ENCODE measurements at places on chromosomes 12 and 14.

- no peak for DNase-seq
Observed at GRCh38 chr14:72535485-72535884, 358.4 kb downstream of the DPF3 start.

DNA sequence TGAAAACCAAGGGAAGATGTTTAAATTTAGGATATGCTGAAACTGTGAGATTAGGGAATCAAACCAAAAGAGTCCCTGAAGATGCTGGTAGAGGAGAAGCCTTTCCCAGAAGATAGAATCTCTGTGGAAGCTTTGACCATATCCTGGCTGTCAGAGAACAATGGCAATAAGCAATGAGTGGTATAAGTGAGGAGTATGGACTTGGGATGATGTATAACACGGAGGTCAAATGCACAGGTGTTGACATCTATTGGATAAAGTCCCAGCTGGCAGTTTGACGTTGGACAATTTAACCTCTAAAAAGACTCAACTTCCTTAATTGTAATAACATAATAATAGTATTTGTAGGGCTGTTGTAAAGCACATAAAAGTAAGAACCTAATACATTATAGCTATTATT, 30.1 kb upstream of the CLEC14A start:
- no peak for DNase-seq

GRCh38 chr14:88270776-88271175, 52.3 kb downstream of the KCNK10 start:
- no peak for DNase-seq

- no peak for DNase-seq
Observed at GRCh38 chr12:21989819-21990412, 48.7 kb upstream of the ABCC9 start.

DNA sequence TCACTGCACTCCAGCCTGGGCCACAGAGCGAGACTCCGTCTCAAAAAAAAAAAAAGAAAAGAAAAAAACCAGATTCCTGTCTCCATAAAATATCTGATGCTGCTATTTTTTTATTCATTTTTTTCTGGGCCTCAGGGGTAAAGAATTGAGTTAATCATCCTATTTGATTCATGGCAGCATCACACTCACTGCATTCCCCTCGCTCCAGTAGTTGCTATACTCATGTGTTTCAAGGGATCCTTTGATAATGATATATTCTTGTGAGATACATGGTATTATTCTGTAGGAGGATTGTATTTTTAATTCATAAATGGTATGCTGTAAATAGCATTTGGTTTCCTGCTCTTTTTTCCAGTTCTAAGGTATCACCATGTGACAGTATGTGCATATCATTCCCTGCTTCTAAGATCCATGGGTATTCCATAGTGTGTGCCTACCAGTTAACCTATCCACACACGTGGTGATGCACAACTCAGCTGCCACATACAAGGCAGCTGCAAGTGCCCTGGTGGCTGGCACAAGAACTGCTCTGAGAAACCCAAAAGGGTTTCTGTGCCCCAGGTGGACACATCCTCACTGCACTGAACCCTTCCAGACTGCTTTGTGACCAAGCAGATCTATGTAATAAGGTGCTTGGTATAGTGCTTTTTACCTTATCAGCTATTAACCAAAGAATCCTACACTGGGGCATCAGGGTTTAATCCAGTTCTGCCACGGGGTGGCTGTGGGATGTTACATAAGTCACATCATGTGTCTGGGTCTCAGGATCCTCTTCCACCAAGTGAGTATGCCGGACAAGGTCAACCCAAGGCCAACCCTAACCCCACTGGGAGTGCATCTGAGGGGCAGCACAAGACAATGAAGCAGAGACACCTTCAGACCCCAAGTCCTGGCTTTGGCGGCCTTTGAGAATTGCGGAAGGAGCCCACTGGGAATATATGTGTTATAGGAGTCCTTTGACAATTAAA, 74.6 kb downstream of the ZFP36L1 start:
- DNase-seq: no peak

- no peak for DNase-seq
Observed at GRCh38 chr12:92900941-92901340, 28.2 kb downstream of the EEA1 start.

- no peak for DNase-seq
Observed at GRCh38 chr12:3389986-3390385, 101.0 kb upstream of the PRMT8 start.

DNA sequence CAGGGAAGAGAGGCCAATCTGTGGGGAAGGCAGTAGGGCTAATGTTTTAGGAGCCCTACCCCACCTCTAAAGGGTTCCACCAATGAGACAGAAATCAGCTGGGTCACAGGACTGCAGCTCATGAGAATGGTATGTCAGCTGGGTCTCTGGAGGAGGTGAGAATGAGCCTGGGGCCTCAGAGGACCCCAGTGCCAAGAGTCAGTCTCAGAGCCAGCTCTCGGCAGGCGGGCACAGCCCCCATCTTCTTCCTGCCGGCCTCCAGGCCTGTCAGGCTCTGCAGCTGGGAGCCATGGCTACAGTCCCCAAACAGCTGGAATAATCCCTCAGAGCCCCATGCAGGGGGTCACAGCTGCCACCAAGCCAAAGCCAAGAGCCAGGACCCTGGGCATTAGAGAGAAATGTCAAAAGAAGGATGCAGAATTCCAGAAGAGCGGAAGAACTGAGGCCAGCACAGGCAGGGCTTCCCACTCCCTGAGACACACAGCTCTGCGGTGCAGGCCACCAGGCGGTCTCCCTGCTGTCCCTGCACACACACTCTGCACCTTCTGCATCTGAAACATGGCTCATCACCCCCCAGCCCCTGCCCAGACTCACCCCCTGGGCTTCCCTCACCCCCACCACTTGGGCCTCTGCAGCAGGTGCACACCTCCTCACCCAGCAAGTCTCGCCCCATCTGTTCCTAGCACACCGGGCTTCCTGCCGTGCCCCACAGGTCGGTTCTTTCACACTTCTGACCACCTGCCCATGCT, 26.0 kb downstream of the ITPK1 start:
- no peak for DNase-seq

DNA sequence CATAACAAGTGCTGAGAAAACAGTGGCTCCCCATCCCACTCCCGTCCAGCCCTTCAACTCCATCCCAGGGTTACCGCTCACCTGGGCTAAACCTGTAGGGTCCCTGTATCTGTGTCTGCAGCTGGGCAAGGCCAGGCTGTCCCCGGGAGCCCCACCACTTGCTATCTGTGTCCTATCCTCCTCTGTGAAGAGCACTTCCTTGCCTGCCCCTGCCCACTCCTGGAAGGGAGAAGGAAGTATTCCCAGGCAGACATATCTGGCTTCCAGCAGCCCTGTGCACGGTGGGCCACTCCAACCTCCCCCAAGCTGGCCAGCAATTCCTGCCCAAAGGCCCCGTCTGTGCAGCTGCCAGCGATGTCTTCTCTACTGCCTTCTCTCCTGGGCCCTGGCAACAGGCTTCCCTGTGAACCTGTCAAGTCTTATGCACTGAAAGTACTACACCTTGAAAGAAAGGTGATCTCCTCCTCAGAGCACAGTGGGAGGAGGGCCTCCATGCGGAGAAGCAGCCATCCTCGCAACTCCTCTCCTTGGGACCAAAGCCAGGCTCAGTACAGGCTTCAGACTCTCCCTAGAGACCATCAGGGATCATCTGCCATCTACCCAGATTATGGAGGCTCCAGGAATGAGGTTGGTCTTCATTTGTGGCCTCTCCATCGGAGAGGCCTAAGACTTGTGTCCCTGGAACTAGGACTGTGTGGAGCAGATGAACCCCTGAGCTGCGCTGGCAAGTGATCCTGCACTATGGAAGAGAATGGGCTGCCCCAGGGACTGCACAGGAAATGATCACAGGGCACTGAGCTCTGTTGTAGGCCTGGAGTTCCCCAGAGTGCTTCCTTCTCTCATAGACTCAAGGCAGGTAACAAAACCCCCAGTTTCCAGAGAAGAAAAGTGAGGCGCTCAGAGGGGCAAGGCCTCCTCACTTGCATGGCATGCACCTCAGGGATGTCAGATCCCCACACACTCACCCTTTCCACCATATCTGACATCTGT, 663.6 kb downstream of the BCL11B start:
- DNase-seq: no peak

DNA sequence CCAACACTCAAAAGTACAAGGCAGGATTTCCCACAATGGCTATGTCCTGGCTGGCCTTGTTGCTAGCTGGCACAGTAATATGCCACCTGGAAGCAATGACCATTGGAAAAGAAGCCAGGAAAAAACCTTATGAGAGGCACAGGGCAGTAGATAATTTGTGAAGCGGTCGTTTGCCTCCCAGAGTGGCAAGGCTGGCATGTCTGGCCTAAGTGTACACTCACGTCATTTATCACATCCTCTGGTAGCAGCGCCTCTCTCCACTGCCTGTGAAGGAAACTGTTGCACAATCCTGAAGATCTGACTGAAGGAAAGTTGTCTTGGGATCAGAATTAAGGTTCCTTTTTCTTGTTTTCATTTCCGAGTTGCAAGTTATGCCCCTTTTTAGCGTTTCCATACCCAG, 408.5 kb downstream of the ZFP36L1 start:
- DNase-seq: no peak

- DNase-seq: no peak
Observed at GRCh38 chr14:35999294-35999693, 173.2 kb downstream of the BRMS1L start.

- DNase-seq: no peak
Observed at GRCh38 chr14:25250516-25250915, 200.6 kb upstream of the STXBP6 start.

DNA sequence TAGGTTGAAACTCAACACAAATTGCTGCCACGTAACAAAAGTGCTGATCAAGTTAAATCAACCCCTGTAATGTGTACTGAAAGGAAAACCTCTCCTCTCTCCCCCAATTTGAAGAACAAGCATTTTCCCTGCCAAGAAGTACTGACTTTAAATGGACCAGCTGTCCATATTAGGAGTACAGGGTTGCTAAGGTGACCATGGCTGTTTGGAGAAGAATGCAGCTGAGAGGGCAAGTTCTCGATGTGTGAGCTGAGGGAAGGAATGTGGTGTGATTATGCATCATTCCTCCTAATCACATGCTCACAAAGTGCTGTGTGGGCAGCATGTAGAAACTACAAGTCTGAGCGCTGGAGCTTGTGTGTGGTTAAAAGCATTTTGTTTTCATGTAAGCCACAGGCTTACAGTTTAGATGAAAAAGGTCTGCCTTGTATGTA, 50.9 kb upstream of the CCT2 start:
- peak; percentile 3 for DNase-seq

- no peak for DNase-seq
Observed at GRCh38 chr12:40802656-40803055, 110.4 kb downstream of the CNTN1 start.

DNA sequence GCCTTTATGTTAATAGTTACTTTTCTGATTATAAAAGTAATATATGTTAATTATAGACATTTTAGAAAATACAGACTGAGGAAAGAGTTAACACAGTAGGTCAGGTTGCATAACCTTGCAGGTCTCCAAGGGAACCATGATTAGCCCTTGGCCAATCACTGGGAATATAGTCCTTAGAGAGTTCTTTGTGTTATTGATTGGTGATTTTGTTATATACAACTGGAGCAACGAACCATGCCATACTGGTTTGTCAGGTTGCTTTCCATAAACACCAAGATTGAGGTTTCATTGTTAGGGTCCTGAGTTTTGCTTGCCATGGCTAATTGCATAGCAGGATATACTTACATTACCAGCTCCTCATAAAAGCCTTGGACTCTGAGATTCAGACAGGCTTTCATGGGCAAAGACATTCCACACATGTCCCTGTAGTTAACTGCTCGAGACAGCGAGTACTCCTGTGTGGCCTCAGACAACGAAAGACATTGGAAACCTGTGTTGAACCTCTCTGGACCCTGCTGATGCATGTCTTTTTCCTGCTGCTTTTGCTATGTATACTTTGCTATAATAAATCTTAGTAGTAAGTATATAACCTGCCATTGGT, 33.7 kb downstream of the MAPK1IP1L start:
- no peak for DNase-seq

- DNase-seq: no peak
Observed at GRCh38 chr14:37588956-37589714, 5.9 kb downstream of the FOXA1 start.

GRCh38 chr14:61631045-61631687, 64.1 kb upstream of the HIF1A start:
- no peak for DNase-seq

- DNase-seq: no peak
Observed at GRCh38 chr12:61896436-61896835, 363.8 kb upstream of the USP15 start.

DNA sequence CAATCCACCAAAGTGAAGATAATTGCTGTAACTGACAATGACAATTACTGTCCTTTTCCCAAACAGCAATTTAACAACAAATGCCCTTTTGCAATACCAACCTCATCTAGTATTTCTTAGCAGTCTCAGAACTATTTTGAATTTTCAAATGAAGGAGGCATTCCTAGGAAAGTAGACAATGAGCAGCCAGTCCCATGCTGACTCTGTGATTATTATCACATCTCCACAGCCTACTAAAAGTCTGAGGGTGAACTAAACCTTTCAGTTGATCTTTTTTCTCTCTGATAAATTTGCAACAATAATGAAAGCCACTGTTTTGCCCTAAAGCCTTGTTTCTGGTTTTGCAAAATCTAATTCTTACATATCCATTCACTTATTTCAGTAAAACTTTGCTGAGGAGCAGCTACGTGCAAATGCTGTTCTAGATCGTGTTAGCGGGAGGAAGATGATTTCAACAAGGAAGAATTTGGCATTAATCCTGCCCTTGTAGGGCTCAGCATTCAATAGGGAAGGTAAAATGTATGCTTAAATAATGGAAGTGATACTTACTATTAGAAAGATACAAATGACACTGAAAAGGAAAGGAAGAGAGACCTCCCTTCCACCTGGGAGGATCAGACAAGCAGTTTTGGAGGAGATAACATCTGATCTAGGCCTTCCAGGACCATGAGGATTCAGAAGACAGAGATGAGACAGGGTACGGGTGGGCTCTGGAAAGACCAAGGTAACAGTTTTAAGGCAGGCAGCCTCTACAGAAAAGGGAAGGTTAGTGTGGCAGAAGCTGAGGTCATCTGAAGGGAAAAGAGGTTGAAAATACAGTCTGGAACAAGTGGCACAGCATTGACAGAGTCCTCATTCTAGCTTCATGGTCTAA, 47.4 kb downstream of the SLC38A1 start:
- DNase-seq: no peak

DNA sequence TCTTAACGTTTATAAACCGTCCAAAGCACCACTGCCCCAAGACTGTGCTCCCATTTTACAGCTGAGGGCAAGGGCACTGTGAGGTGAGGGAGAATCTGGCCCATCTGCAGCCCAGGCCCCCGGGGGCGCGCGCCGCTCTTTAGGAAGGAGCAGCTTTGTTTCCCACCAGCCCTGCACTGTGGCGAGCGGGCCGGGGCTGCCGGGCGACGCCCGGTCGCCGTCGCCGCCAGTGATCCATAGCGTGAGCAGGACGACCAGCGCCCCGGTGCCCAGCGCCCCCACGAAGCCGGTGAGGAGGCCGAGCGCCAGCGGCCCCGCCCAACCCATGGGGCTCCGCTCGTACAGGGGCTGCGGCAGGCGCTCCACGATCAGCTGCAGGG, 34.6 kb downstream of the FIGNL2 start:
- no peak for DNase-seq

GRCh38 chr12:32501835-32502333, 102.5 kb downstream of the FGD4 start:
- no peak for DNase-seq

All from stimulated activated CD8-positive, alpha-beta memory T cell treated with anti-CD3 and anti-CD28 coated beads, Interleukin-7, amount 100 ng/mL, for 48 hours (primary cell).